Activated T-cell treated with anti-CD3 and anti-CD28 coated beads, Interleukin-2, amount 50 U/mL, for 72 hours (primary cell): ENCODE measurements at places on chromosomes 7 and 10.
A peak's percentile ranks its signal among the peaks of the same experiment; 100 is the strongest.

GRCh38 chr7:139673762-139674161, 104.0 kb downstream of the HIPK2 start:
- DNase-seq, result no peak

DNA sequence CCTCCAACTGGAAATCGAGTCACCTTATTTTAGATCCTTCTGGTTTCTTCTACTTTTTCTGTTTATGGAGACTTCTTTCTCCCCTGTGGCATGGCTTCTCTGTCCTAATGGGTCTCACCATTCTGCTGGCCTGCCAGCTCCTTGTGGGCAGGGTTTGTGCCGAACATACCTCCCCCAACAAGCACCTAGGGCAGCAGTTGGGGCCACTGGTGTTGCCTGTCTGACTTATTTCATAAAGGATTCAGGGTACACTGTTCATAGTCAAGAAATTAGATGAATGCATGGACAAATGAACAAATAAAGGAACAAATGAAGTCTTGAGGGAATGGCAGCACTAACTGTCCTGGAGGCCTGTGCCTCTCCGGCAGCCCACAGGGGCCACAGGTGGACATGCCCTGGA, 55.6 kb upstream of the DOCK1 start:
- no peak for DNase-seq

GRCh38 chr10:3469639-3470020, 297.0 kb upstream of the PITRM1 start:
- no peak for DNase-seq

DNA sequence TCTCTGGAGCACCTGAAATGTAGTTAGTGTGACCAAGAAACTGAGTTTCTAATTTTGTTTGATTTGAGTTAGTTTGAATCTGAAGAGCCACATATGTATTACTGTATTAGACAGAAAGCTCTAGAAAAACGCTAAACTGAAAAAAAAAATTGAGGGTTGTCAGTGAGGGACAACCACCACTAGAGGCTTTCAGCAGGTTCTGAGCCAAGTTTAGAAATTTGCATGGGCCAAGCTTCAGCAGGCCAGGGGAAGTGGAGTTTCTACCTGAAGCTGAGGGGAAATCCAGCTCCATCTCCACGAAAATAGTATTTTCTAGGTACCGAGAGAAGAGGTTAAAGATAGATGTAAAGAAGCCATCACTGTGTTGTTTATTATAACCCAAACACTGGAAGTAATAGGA, 77.9 kb upstream of the PLXNA4 start:
- DNase-seq, result peak; percentile 27

DNA sequence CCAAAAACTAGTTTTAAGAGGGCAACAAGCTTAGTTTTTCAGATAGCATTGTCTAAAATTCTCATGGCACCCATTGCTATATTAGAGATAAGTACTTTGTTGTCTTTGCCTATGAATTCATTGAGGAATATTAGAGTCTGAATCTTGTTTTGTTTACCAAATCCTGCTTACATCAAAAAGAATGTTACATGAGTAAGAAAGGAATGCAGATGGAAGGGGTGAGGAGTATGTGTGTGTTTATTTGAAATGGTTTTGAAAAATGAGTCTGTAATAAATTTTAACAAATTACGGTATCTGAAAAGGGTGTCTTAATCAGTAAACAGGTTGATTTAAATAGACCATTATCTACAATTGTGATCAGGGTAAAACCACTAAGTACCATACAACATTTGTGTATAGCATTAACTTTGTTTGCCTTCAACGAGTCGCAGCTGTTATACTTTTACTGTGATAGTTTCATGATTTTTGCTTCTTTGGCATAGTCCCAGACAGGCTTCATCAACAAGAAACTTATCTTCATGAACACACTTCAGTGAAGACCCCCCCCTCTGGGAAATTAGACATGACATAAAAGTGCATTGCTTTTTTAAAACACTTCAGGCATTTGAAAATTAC, 1183.9 kb upstream of the C7orf33 start:
- no peak for DNase-seq
